ENCODE measurements at places on chromosomes 7 and 10.
A peak's percentile ranks its signal among the peaks of the same experiment; 100 is the strongest.

GRCh38 chr10:35949811-35950211, 307.7 kb upstream of the FZD8 start:
- no peak for DNase-seq

GRCh38 chr7:5831196-5831595, 49.4 kb upstream of the OCM start:
- peak; percentile 86 for DNase-seq

- DNase-seq, result no peak
Measured at GRCh38 chr7:139286144-139286543, 55.0 kb upstream of the FMC1 start.

- DNase-seq, result no peak
Measured at GRCh38 chr10:122254831-122255230, 16.3 kb upstream of the BTBD16 start.

DNA sequence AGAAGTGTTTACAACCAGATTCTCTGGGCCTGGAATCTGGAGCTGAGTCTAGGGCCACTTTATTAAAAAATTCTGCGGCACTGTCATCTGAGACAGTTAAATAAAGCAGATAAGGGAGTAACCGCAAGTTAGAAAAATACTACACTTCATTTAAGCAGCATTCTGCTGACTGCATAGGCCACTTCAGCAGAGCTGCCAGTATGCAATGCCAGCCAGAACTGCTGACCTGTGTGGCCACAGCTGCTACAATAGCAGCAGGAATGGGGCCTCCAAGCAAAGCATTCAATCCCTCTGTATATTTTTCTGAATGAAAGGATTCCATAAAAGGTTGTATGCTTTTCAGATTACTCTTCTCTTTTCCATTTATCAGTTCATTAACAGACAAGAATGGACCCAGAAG, 136.0 kb downstream of the COL28A1 start:
- DNase-seq, result no peak

- DNase-seq, result peak; percentile 90
Measured at GRCh38 chr7:149261829-149262617, at the start of gene ZNF783. Gene ZNF783, plus strand, starts transcription at chr7:149262196. Its CDS starts 138 bp downstream, at chr7:149262334.

GRCh38 chr7:26375726-26376174, 84.1 kb downstream of the SNX10 start:
- no peak for DNase-seq

GRCh38 chr10:75202321-75203045, 8.1 kb upstream of the VDAC2 start:
- DNase-seq, result no peak

DNA sequence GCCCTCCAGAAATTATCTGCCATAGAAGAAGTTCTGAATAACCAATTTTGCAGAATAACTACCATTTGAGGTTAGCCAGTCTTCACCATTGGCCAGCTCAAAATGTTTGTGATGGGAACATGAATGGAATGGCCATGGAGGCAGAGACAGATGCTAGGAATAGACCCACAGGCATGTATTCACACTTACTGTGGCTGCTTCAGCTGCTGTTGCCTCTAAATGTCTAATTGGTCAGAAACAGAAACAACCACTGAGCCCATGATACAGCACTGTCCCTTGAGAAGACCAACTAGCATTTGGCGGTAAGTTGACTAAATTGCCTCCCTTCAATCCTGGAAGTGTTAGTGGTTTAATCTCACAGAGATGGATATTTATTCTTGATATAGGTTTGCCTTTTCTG, 38.6 kb upstream of the TAS2R16 start:
- DNase-seq, result no peak

GRCh38 chr7:15853832-15854470, 167.5 kb upstream of the MEOX2 start:
- no peak for DNase-seq

- DNase-seq, result no peak
Measured at GRCh38 chr7:149690688-149691446, 82.5 kb downstream of the ZNF467 start.

GRCh38 chr10:133157662-133158436, 2.2 kb upstream of the KNDC1 start:
- DNase-seq, result peak; percentile 31

- no peak for DNase-seq
Measured at GRCh38 chr10:11143242-11143641, 125.6 kb downstream of the CELF2 start.

GRCh38 chr7:126659124-126659523, 593.6 kb downstream of the GRM8 start:
- no peak for DNase-seq

- DNase-seq, result no peak
Measured at GRCh38 chr7:91880016-91880412, 488 bp downstream of the MTERF1 start.

DNA sequence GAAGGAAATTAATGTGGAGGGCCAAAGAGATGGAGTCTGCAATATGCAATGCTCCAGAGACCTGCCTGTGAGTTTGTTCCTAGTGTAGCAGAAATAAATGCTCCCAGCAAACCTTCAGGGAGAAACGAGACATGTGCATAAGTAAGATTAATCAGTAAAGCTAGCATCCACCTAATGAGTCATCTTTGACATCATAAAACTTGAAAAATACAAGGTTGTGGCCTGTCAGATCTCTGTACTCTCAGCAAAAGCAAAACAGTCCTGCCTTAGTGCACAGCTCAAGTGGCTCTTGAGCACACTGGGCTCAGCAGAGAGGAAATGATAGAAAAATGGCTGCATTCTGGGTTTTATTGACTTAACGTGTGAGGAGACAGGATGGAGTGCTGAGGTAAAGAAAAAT, 32.5 kb upstream of the ERCC6 start:
- DNase-seq, result no peak

DNA sequence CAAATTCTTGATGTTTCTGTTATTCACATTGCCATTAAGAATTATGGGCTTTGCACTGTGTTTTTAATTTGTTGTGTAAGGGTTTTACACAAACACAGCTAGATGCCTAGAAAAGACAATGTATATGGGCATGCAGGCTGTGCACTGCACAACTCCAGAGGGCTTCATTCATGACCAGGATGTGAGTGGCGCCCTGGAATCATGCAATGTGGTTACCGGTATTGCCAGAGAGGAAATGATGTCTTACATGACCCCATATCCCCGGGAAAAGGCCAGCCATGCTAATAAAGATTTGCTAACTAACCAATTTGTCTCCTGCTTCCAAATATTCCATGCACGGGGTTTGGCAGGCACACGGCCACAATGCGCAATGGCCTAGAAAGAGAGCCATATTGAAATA, 16.9 kb downstream of the KCNMA1 start:
- no peak for DNase-seq

- no peak for DNase-seq
Measured at GRCh38 chr10:98258683-98259454, 9.1 kb downstream of the LOXL4 start.

DNA sequence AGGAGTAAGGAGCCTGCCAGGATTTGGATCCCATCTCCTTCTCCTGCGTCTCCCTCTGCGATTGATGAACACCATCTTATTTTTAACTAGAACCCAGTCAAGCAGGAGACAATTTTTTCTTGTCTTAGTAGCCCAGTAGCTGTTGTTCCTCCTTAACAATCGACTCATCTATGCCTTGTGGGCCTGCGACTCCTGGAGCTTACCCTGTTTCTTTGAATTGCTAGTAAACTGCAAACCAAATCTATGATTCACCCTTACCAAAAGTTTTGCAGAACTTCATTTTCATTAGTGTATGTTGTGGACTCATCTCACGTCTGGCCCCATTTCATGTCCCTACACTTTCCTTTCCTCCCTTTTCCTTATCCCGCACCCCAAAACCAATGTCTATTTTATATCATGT, 37.7 kb downstream of the TRIL start:
- DNase-seq, result no peak

- DNase-seq, result no peak
Measured at GRCh38 chr7:13880789-13881188, 108.7 kb downstream of the ETV1 start.

DNA sequence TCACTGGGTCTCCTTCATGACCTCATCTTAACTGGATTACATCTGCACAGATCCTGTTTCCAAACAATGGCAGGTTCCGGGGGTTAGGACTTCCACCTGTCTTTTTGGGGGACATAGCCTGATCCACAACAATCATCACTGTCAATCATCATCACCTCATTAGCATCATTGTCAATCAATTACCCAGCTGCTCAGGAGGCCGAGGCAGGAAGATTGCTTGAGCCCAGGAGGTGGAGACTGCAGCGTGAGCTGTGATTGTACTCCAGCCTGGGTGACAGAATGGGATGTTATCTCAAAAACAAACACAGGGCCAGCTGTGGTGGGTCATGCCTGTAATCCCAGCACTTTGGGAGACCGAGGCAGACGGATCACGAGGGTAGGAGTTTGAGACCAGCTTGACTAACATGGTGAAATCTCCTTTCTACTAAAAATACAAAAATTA, 18.7 kb downstream of the AMZ1 start:
- DNase-seq, result no peak

- DNase-seq, result no peak
Measured at GRCh38 chr7:14936554-14936953, 34.0 kb upstream of the DGKB start.

- DNase-seq, result no peak
Measured at GRCh38 chr7:120979765-120980499, 8.6 kb upstream of the CPED1 start.

DNA sequence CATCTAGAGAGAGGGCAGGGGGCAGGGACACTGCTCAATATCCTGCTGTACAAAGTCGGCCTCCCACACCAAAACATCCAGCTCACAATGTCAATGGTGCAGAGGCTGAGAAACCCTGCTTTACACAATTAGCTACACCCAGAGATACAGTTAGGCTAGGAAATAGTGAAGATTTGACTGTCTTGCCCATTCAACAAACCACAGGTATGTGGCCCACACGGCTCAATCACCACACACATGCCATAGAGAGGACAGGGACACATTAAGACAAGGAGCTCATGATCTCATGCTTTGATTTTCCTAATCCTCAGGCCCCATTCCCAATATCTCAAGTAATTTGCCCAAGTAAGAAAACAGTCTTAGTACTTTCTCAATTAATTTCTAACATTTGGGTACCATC, 110.4 kb downstream of the OSBPL3 start:
- no peak for DNase-seq

DNA sequence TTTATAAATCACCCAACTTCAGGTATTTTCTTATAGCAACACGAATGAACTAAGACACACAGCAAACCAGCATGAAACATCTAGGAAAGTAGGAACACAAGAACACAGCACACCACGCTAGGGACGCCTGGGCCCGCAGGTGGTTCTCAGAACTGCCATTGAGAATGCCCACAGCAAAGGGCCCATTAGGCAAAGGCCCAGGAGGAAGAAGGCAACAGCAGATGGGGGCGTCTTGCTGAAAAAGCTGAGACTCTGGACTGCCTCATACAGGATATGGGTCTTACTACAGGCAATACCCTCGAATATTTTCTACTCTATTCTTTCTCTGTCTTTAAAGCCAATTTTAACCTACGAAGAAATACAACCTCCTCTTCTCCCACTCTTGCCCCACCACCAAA, 77.3 kb downstream of the PARD3 start:
- DNase-seq, result no peak

- no peak for DNase-seq
Measured at GRCh38 chr7:46581268-46581667, 660.2 kb upstream of the IGFBP3 start.

DNA sequence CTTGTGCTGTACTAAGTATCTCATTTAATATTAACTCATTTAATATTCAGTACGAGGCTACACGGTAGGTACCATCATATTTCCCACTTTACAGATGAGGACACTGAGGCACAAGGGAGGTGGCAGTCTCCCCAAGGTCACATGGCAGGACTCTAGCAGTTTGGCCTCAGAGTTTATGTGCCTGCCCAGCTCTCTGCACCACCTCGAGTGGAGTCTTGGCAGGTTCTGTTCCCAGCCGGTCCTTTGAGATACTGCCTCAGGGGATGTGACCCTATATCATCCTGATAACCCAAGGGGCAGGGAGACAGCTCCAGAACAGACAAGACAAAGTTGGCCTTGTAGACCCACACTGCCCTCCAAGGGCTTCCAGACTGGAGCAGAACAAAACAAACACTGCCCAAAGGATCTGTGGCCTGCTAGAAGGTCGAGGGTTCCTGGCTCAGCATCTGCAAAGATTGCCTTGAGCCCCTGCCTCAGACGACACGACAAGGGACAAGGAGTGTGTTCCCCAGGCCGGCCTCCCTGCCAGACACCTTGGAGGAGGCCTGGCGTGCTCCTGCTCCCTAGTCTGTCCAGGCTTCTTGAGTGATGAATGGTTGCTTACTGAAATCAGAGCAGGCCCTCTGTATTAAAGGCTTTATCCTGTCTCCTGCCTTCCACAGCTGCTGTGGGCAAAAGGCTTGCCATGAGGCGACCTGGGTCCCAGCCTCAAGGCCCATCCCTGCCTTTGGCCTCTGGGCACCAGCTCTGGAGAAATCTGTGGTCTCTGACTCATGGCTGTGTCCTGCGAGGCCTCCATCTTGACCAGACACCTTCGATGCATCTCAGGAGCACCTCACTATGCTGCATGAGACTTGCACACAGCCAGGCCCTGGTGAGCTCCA, 3.9 kb upstream of the PWWP2B start:
- no peak for DNase-seq

DNA sequence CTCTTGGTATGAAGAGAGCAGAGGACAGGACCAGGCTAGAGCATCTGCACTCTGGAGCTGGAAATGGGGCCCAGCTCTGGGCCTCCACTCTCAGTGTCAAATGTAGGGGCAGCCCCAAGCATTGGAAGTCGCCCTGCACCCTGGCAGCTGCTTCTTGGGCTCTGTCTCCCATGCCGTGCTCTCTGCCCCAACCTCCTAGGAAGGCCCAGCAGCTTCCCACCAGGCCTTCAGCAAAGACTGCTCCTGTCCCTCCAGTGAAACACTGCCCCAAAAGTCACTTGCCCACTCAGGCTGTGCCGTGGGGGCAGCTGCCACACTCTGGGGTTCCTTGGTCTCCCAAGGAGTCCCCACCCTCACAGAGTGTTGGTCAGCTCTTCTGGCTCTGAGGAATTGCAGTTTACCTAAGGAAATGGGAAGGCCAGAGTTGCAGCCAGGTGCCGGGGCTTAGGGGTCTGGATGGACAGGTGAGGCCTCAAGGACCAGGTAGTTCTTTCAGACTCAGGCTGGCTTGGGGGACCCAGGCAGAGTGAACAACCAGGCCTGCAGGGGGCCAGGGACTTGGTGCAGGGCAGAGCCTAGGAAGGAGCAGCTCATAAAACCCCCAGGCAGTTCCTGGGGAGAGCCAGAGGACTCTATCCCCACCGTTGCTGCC, 9.4 kb upstream of the OPN4 start:
- no peak for DNase-seq

- no peak for DNase-seq
Measured at GRCh38 chr10:34815185-34816084, at the start of gene PARD3. Gene PARD3, minus strand, starts transcription at chr10:34815296. Its CDS starts 301 bp downstream, at chr10:34814995.

- DNase-seq, result no peak
Measured at GRCh38 chr10:7205656-7206055, 205.2 kb downstream of the SFMBT2 start.

GRCh38 chr10:61760943-61761824, 98.5 kb downstream of the CABCOCO1 start:
- DNase-seq, result no peak

GRCh38 chr7:159226011-159226702, 81.5 kb upstream of the VIPR2 start:
- DNase-seq, result no peak

DNA sequence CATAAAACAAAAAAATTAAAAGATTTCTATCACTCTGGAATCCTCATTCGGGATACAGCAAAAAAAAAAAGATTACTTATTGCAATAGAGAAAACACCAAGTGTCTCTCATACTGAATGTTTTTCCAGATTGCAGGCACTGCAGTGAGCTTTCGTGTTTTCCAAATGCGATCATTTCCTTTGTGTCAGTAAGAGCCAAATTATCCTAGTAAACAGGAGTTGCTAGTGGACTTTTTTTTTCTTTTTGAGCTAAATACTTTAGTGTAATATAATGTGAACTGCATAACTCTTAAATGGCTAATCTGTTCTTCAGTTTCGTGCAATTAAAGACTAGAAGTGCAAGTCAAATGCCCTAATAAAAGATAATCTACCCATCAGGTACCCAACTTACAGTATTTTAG, 44.4 kb upstream of the TOMM7 start:
- DNase-seq, result no peak
